ENCODE measurements at places on chromosomes 13 and 19.

- DNase-seq: no peak
These were observed 36.0 kb downstream of the URI1 start for GRCh38 chr19:29978080-29978479.

- no peak for DNase-seq
These were observed 10.6 kb downstream of the ZSCAN1 start for GRCh38 chr19:58044391-58044790.

DNA sequence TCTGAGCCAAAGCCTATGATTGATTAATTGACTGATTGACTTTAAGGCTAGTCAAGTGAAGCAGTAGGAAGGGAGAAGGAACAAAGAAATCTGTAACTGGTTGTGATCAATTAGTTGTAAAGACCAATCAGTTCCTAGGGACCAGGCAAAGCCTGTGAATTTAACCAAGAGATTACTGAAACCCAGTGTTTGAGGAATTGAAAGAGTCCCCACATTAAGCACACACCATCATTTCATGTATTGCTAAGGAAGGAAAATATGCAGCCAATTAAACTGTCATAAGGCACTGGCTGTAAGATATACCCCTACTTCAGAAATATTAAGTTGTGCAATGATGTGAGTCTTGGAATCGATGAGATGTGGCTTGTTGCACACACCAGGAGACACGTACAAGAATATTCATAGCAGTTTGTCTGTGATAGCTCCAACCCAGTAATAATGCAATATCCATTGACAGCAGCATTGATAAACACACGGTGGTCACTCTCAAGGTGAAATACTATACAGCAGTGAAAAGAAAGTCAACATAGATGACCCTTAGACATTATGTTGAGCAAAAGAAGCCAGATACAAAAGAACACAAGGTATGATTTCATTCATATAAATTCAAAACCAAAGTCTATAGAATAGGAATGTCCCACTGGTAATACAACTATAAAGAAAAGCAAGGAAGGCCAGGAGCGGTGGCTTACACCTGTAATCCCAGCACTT is 9.0 kb downstream of the C19orf47 start:
- DNase-seq: no peak

DNA sequence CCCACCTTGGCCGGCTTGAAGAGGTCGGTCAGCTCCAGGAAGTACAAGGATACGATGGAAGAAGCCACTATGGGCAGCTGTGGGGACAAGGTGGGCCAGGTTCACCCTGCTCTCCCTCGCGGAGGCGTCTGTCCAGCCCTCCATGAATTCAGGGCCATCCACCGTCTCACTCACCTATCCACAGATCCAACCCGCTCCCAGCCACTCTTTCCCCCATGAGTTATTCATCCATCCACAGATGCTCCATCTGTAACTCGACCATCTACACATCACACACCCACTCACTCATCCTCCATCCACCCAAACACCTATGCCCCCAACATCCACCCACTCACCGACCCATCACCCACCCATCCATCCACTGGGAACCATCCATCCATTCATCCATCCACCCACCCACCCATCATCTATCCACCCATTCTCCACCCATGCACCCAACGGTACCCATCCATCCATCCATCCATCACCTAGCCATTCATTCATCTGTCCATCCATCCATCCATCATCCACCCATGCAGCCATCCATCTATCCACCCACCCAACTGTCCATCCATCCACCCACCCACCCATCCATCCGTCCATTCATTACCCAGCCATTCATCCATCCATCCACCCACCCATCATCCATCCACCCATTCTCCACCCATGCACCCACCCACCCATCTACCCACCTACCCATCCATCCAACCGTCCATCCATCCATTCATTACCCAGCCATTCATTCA is 5.8 kb downstream of the PLPPR3 start:
- DNase-seq: no peak

- no peak for DNase-seq
These were observed 11.3 kb downstream of the HNRNPM start for GRCh38 chr19:8456064-8456463.

DNA sequence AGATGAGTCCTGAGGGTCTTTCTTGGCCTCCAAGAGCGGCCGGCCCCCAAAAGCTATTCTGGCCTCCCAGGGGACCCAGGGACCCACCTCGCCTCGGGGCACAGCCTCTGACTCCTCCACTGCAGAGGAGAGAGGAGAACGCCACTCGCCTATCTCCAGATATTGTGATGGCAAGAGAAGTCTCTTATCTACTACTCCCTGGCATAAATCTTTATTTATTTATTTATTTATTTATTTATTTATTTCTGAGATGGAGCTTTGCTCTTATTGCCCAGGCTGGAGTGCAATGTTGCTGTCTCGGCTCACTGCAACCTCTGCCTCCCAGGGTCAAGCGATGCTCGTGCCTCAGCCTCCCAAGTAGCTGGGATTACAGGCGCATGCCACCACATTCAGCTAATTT is 11.0 kb downstream of the SLC7A9 start:
- no peak for DNase-seq

DNA sequence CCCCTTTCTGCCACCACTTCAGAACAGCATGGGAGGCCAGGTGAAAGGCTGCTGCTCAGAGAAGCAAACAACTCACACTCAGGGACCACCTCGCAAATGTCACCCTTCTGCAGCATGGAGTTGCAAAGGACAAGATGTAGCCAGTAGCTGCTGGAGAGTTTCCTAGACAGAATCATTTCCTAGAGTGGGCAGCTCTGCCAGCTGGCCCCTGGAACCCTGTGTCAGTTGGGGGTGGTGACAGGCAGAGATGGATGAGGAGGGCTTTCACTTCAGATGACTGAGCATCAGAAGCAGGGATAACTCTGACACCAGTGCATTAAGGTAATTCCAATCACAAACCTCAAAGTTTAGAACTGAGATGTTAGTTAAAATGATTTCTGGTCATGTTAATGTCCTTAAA is 34.4 kb upstream of the EPHX3 start:
- DNase-seq: no peak

DNA sequence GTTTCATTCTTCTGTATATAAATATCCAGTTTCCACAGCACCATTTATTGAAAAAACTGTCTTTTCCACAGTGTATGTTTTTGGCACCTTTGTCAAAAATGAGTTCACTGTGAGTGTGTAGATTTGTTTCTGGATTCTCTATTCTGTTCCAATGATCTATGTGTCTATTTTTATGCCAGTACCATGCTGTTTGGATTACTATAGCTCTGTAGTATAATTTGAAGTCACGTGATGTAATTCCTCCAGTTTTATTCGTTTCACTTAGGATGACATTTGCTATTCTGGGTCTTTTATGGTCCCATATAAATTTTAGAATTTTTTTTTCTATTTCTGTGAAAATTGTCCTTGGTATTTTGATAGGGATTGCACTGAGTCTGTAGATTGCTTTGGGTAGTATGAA is 11.0 kb upstream of the ZNF823 start:
- DNase-seq: no peak

DNA sequence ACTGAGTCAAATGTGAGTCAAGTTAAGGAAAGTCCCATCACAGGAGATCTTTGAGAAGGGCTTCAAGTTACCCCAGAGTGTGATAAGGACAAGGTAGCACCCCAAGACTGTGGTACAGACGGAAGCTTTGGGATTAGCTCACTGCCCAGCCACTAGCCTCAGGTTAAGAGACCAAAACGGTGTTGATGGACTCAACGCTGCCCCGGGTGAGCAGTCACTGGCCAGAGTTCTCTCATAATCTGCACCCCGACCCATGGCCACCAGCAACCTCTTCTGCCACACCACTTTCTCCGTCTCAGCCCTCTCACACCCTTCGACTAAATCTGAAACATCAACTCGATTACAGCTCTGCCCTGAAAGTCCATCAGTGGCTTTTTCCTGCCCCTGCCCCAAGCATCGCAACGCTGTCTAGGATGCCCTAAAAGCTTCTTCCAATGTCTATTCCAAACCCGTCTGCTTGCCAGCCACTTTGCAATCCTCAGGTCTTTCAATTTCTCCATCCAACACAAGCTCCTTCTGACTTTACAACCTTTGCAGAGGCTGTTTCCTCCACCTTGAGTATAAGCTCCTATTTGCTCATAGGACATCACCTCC is 5.6 kb downstream of the HNRNPL start:
- no peak for DNase-seq

DNA sequence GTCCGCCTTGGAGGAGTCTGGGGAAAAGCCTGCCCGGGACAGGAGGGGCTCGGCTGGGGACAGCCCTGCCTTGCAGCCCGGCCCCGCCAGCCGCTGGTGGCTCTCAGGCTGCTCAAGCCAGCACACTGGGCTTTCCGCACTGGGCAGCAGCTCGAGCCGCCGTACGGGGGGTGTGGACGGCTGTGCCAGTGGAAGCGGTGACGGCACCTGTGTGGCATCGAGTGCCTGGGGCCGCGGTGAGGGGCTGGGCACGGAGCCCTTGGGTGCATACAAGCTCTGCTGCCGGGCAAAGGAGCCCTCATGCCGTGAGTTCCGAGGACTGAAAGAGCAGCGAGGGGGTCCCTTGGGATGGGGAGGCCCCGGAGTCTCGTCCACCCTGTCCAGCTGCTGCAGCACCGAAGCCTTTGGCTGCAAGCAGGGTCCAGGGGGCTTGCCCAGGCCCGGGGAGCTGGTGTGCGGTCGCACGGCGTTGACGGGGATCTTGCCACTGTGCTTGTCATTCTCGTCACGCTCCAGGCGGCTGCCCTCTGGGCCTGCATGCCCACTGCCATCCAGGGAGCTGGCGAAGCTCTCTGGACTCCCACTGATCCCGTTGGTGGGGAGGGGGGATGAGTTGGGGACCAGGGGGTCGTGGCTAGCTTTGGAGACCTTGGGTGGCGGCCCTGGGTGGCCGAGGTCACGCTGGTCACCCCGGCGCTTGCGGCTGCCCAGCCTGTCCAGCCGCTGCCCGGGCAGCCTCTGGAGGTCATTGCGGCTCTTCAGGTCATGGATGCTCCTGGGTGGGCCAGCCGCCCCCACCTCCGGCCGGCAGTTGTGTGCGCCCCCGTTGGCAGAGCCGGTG is 4.7 kb upstream of the SLC35E1 start:
- no peak for DNase-seq

GRCh38 chr13:101116826-101117225 is 299.5 kb downstream of the NALCN start:
- DNase-seq: no peak

GRCh38 chr19:50415661-50416033 is 3.1 kb upstream of the SPIB start:
- DNase-seq: no peak

DNA sequence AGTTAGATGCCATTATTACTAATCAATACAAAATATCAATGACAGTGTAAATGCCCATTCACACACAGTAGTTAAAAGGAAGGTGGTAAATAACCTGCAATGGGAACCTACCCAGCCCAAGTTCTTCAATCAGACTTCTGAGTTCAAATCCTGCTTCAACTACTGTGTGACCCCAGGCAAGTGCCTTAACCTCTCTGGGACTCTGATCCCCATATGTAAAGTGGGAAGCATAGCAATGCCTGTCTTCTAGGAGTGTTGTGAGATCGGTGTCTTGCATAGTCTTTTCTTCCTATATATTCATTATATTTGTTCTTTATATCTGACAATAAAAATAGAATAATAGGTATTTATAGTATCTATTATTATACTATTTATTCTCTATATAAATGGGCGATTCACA is 6.9 kb downstream of the TIMM13 start:
- DNase-seq: no peak

DNA sequence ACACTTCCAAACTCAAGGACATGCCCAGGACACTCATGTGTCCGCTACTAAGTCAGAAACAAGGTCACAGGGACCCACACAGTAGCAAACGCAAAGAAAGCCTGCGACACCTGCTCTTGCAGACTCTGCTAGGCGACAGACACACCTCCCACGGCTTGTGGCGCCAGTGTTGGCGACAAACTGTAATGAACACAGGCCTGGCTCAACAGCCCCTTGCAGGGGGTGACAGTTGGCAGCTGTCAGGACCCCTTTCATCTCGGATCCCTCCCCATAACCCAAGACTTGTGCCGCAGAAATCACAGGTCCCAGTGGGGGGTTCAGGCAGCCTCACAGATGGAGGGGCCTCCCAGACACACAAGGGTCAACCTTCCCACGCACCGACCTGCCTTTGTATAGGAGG is 364 bp downstream of the CKM start:
- no peak for DNase-seq

DNA sequence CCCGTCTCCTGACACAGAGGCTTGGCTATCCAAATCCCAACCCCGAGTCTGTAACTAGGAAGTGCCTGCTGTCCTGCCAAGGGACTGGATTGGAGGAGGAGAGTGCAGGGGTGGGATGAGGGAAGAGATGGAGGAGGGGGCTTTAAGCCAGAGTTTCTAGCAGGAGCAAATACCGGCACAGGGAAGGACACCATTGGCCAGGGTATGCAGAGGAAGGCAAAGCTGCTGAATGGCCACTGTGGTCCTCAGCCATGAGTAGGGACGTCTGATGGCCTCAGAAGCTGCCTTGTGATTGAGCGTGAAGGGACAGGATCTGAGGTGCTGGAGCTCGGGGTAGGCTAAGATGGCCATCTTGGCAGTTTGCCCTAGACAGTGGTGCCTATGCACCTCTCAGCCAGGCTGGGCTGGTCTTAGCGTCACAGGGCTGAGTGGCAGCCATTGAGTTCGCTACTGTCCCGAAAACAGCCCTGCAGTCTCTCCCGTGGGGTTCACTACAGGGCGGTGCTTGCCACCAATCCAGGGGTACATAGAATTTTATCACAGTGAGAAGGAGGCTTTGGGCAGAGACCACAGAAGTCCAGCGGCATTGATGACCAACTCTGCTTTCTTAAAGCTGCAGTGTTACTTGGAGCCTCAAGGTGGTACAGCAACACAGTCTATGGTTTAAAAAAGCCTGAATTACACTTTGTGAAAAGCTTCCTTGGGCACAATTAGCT is 61.8 kb downstream of the AKAP11 start:
- no peak for DNase-seq

DNA sequence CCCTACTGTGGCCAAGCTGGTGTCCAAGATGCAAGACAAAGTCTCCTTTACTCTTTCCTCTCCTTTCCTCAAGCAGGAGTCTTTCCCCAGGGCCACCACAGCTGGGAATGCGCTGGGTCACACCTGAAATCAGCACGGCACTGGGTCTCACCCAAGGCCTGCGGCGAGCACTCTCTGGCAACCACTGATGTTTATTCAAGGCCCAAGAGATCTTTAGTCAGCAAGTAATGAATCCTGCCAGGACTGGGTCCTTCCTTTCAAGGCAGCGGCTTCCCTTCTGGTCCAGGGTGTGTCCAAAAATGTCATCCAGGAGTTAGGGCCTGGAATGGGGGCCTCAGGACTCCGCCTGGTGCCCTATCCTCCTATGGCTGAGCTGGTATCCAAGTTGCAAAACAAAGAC is 24.1 kb downstream of the BLOC1S3 start:
- no peak for DNase-seq

DNA sequence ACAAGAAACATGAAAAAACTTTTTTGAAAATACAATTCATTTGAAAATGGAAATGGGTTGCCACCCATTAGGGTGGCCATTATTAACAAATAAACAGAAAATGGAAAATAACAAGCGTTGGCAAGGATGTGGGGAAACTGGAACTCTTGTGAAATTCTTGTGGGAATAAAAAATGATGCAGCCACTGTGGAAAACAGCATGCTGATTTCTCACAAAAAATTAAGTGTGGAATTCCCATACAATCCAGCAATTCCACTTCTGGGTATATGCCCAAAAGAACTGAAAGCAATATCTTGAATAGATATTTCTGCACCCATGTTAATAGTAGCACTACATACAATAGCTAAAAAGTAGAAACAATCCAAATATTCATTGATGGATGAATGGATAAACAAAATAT is 165.2 kb downstream of the DCLK1 start:
- DNase-seq: no peak

- DNase-seq: no peak
These were observed 87.3 kb downstream of the COL4A2 start for GRCh38 chr13:110394371-110394841.

Data from NCI-H1048 (cell line).